Motor neuron (in vitro differentiated cells): ENCODE measurements at places on chromosomes 3 and 15.

- ATAC-seq, result no peak
These were observed 21.4 kb downstream of the KPNA1 start for GRCh38 chr3:122493296-122493695.

DNA sequence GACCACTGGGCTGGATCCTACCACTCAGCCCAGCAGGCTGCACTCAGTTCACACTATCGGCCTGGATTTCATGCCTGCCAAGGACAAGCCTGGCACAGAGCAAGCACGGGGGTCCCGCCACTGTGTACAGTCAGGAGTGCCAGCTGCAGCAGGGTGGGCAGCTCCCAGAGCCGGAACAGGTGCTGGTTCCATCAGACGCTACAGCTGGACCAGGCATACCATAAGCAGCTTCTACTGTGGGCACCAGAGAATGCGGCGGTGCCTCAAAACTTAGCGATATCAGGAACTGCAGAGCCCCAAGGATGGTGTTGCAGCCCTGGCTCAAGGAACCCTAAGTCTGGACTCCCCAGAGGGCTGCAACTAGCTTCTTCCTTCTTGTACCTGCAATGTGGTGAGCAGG, 124.8 kb downstream of the BCHE start:
- ATAC-seq, result no peak

DNA sequence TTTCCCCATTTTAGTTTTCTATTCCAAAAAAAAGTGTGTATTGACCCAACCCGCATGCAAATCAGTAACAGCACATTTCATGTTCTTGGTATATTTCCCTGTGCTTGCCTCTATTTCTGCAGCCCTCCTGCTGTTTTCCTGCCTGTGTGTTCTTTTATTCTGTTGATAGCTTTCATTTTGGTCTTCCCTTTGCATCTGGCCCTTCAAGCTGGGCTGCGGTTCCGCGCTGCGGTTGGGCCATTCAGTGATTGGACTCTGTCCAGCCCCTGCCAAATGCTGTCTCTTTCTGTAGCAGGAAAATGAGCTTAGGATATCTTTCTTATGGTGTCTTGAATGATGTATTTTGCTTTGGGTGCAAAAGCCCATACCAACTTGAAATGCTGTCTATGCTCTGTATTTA, 49.9 kb downstream of the ZNF621 start:
- no peak for ATAC-seq

- ATAC-seq, result peak; percentile 73
These were observed 18.5 kb downstream of the LIMD1 start for GRCh38 chr3:45612918-45613602.

- no peak for ATAC-seq
These were observed 602.1 kb downstream of the MAGI1 start for GRCh38 chr3:65436580-65436979.

GRCh38 chr3:13713396-13713795, 164.5 kb downstream of the FBLN2 start:
- no peak for ATAC-seq

DNA sequence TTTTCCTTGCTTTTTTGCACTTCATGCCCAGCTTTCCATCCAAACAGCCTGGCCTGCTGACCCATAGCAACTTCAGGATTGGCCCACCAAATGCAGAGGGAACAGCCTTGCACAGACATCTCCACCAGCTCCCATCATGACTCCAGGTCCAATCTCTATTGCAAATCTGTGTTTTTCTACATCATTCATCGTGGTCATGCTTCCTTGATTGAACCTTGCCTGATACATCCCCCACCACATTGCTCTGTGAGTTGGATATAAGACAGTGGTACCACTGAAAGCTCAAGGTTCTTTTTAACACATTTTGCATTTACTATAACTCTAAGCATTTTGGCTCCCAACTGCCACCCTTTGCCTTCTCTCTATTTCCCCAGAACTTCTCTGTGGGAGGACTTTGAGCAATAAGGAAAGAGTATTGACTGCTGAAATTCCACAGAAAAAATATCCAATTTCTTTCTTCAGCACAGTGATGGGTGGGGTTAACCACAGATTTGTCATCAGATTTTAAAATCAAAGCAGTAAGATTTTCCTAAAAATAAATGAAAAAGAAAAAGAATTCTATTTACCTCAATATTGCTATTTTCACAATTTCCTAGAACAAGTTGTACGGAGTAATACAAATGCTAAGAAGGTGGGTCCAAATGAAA, 114.6 kb upstream of the GALNT15 start:
- peak; percentile 10 for ATAC-seq

DNA sequence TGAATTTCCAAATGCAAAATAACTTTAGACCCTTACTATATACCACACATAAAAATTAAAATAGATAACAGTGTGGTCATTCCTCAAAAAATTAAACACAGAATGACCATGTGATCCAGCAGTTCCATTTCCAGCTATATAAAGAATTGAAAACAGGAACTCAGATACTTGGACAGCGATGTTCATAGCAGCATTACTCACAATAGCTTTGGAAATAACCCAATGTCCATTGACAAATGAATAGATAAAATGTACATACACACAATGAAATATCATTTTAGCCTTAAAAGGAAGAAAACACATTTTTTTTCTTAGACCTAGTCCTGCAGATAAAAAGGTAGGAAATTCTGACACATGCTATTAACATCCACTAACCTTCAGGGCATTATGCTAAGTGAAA, 26.7 kb downstream of the RAD51 start:
- no peak for ATAC-seq

- no peak for ATAC-seq
These were observed 2.3 kb downstream of the TTC23 start for GRCh38 chr15:99247062-99247461.

DNA sequence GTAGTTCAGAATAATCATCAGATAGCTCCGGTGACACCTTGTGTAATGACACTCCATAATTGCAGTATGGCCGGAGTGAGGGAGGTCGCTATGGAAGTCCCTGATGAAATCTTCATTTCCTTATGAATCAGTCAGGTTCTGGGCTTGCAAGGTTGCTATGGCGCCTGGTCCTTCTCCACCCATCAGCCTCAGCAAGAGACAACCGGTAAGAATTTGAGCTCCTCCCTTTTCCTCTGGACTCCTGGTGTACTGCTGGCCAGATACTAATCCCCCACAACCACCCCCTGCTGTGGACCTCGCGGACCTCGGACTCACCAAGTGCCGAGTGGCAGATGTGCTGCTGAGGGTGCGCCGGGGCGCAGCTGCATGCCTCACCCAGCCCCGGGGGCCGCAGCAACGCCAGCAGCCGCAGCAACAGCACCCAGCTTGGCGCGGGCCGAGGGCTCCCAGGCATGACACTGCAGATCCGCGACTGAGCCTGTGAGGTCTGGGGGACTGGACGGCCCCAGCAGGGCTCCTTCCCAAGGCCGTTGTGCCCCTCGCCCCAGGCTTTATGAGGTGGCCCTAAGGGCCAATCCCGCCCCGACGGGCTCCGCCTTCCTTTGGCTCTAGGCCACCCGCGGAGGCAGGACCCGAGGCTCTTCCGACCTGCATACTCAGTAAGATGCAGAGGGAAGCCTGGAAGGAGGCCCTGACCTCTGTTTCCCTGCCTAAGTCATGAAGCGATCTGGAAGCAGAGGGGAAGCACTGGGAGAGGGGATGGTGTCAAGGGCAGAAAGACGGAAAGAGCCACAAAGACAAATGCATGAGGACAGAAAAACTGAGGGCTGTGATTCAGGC, at the start of gene TIMP4:
TIMP4 (minus strand) TSS at position 526 of the 840 bp plus-strand sequence; CDS start at position 454, 72 bp downstream.
- peak; percentile 87 for ATAC-seq

GRCh38 chr3:126723801-126724200, 19.8 kb downstream of the CHCHD6 start:
- ATAC-seq, result no peak

DNA sequence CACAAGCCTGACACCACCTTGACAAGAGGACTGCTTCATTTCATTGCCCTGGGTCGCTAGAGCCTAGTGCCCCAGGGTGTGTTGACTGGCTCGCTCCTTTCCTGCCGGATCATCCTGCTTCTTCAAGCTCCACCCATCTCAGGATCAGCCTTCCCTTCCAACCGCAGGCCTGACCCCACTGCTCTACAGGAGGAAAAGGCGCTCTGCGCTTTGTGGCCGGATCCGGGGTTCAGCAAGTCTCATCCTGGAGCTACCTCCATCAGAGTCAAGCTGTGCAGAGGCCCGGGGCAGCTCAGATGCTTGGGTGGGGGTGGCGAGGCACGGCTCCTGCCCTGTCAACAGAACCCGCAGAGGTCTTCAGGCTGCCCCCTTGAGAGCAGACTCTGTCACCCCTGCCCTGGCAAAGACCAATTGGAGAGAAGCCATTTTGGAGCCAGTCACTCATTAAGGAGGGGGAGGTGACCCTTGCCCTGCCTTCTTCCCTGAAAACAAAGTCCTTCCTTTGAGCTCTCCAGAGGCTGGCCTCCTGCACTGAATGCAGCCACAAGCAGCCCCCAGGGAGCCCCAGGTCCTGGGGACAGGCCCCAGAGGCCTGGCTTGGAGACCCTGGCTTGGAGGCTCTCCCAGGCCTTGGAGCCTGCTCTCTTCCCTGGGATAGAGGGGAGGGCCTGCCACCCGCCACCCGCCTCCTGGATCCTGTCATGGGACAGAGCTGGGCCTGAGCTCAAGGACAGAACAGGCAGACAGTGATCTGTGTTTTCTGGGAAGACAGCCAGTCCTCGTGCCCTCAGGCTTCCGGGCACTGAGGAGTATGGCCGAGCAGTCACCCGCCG, 80.3 kb downstream of the CPN2 start:
- peak; percentile 10 for ATAC-seq

- ATAC-seq, result peak; percentile 70
These were observed 472 bp downstream of the CHST14 start for GRCh38 chr15:40471105-40471807.

DNA sequence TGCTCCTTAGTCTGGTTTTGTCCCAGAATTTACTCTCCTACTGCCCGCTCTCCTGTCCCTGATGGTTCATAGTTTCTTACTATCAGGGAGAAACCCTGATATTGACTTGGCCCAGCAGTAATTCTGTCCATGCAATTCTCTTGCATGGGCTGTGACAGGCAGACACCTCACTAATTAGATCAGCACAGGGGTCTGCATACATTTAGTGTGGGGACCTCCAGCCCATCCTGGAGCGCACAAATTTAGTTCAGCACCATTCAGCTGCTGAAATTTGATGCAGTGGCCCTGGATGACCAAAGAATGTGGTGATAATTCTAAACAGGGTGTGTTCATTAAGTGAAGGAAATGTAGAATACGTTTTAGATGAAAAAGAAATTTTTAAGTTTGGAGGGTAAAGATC, 555.5 kb upstream of the TBL1XR1 start:
- ATAC-seq, result no peak
